ENCODE measurements at places on chromosomes 1 and 21.
A peak's percentile ranks its signal among the peaks of the same experiment; 100 is the strongest.

- no peaks in the 10 kb centered on the region for H3K36me3 ChIP-seq
- no peak overlapping the region for H3K27ac ChIP-seq
- no peak for DNase-seq
- no peak overlapping the region for H3K4me3 ChIP-seq
- H3K4me1 ChIP-seq, result no peaks in the 10 kb centered on the region
Measured at GRCh38 chr1:204390751-204391466, 20.7 kb downstream of the PPP1R15B start.

DNA sequence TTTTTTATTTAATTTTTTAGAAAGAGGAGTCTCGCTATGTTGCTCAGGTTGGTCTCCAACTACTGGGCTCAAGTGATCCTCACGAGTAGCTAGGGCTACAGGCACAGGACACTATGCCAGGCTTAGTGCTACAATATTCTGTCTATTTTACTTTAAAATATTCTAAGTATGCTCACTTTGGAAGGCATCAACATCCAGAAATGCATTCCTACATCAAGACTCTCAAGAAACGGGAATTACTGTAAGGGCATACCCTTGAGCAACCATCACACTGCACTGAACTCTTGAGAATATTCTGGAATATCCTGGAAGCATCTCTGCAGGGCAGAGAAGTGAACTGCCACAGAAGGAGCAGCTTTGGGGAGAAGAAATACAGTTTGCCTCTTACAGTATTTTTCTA lies 565 bp upstream of the DMRTB1 start:
- no peak for DNase-seq
- no peaks in the 10 kb centered on the region for H3K36me3 ChIP-seq
- H3K4me1 ChIP-seq, result no peaks in the 10 kb centered on the region
- H3K27ac ChIP-seq, result no peak overlapping the region
- H3K27me3 ChIP-seq, result no peaks in the 10 kb centered on the region

GRCh38 chr1:31318146-31318545 lies 21.3 kb downstream of the ZCCHC17 start:
- no peaks in the 10 kb centered on the region for H3K27me3 ChIP-seq
- H3K4me3 ChIP-seq, result no peak overlapping the region
- H3K27ac ChIP-seq, result no peak overlapping the region
- no peak for DNase-seq
- H3K4me1 ChIP-seq, result no peaks in the 10 kb centered on the region

DNA sequence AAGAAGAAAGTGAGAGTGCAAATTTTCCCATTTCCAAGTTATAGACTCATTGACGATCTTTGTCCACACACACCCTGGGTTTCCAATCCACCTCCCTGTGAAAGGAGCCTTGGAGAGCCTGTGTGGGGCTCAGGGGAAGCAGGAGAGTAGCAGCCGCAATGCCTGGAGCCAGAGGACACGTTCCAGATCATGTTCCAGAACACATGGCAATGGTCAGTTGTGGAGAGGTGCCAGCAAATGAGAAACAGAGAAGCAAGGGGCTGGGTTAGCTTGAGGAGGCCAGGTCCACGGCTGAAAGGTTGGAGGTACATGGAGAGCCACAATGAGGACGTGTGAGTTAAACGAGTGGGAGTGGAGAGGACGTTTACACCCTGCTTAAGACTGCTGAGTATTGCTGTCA lies 33.0 kb upstream of the SIPA1L2 start:
- no peak for DNase-seq
- H3K27ac ChIP-seq, result no peak overlapping the region

DNA sequence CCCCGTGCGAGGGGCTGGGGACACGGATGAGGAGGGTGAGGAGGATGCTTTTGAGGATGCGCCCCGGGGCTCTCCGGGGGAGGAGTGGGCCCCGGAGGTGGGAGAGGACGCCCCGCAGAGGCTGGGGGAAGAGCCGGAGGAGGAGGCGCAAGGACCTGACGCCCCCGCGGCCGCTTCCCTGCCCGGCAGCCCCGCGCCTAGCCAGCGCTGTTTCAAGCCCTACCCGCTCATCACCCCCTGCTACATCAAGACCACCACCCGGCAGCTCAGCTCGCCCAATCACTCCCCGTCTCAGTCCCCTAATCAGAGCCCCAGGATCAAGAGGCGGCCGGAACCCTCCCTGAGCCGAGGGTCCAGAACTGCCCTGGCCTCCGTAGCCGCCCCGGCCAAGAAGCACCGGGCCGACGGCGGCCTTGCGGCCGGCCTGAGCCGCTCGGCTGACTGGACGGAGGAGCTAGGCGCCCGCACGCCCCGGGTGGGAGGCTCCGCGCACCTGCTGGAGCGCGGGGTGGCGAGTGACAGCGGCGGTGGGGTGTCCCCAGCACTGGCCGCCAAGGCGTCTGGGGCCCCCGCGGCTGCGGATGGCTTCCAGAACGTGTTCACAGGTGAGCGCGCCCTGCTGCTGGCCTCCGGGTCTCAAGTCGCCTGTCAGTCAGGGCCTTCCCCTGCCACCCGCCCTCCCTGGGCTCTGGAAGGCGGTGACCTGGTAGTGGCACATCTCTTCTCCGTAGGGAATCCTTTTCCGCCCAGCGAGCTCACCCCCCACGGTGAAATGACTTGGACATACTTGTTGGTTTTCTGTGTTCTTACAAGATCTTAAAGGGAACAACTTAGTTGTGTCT lies 1.7 kb downstream of the FMN2 start:
- no peaks in the 10 kb centered on the region for H3K27me3 ChIP-seq
- no peak for DNase-seq
- no peak overlapping the region for H3K27ac ChIP-seq
- no peaks in the 10 kb centered on the region for H3K36me3 ChIP-seq
- peaks cover 5% of the 10 kb centered on the region for H3K4me1 ChIP-seq

DNA sequence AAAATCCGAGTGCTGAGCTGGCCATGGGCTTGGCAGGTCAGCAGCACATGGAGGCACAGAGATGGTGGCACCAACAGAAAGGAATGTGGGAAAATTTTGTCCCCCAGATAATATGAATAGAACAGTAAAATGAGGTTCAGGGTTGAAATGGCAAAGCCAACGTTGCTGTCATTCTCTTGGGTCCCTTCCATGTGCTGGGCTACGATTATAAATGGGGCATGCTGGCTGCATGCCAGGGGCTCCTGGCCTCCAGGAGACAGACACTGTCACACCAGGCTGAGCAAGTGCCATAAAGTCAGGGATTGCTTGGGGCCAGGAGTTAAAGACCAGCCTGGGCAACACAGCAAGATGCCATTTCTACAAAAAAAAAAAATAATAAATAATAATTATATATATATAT lies 77.1 kb downstream of the TOMM20 start:
- H3K27me3 ChIP-seq, result no peaks in the 10 kb centered on the region
- no peak for DNase-seq
- H3K4me1 ChIP-seq, result peaks cover 21% of the 10 kb centered on the region
- no peak overlapping the region for H3K27ac ChIP-seq

DNA sequence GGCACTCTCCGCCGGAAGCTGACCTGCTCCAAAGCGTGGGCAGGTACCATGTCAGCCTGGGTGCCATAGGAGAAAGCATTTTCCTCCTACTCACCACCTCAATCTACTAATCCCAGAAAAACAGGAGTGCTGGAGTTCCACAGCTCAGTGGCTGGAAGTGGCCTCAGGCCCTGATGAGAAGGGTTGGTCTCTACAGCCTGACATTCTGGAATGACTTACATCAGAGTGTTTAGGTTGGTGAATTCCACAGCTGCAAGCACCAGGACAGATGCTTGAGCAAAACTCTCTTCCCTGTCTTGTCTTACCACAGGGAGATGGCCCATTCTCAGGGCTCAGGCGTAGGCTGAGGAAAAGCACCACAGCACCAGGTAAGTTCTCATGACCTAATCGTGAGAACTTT lies 5.5 kb downstream of the SEC16B start:
- H3K4me1 ChIP-seq, result peaks cover 3% of the 10 kb centered on the region
- H3K27me3 ChIP-seq, result no peaks in the 10 kb centered on the region
- H3K27ac ChIP-seq, result no peak overlapping the region
- H3K4me3 ChIP-seq, result no peak overlapping the region
- DNase-seq, result no peak
- peaks cover 18% of the 10 kb centered on the region for H3K36me3 ChIP-seq

- no peaks in the 10 kb centered on the region for H3K27me3 ChIP-seq
- peaks cover 20% of the 10 kb centered on the region for H3K4me1 ChIP-seq
- peak overlapping the region; percentile 93 for H3K27ac ChIP-seq
- H3K4me3 ChIP-seq, result peak overlapping the region; percentile 85
Measured at GRCh38 chr1:53837646-53837923, 511 bp downstream of the NDC1 start.

GRCh38 chr1:70415882-70416281 lies 4.8 kb downstream of the CTH start:
- no peak for DNase-seq
- no peak overlapping the region for H3K4me3 ChIP-seq

DNA sequence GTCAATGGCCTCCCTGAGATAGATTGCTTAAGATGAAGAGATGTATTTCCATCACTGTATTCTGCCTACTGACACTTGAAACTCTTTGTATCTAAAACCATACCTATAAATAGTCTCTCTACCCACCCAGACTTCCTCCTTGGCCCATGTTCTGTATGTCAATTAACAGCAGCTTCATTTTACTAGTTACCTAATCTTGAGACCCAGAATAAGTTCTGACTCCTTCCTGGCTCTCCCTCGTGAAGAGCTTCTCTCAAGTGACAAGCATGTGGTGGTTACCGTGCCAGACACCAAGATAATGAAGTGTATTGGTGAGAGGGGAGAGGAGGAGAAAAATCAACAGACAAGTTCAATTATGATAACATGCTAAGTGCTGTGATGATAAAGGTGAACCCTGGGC lies 128.8 kb upstream of the RAVER2 start:
- no peaks in the 10 kb centered on the region for H3K36me3 ChIP-seq
- H3K27me3 ChIP-seq, result no peaks in the 10 kb centered on the region
- H3K4me1 ChIP-seq, result no peaks in the 10 kb centered on the region
- no peak for DNase-seq

DNA sequence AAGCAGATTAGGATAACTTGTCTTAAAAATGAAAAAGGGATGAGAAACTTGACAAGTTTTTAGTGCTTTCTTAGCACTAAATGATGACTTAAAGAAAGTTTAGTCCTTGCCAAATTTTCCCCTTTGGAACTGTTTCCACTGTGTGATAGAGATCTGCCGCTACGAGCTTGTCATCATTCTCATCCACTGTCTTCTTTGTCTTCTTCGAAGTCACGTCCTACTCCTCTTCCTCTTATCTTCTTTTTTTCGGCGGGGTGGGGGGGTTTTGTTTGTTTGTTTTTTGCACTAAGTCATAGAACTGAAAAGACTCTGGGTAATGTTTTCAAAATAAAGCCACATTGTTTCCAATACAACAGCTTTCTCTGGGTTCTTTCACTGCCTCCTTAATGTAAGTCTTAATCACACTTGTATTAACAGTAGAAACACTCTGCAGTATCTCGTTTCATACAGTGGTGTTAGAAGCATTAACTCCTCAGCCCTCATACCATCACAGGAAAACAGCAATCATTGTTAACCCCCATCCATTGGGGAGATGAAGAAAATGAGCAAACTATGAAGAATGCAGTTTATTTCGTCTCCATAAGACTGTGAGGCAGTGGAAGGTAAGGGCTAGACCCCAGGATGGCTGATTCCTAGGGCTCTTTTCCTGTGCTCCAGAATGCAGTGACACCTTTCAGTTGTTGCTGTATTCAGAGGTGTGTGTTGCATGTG lies 81.8 kb downstream of the OLFML2B start:
- no peak for DNase-seq
- no peaks in the 10 kb centered on the region for H3K4me1 ChIP-seq
- H3K27ac ChIP-seq, result no peak overlapping the region
- H3K27me3 ChIP-seq, result no peaks in the 10 kb centered on the region

All from spleen (tissue), 13 donors.